ENCODE measurements at places on chromosomes 2 and 18.

GRCh38 chr18:26867471-26867870, 2.0 kb upstream of the AQP4 start:
- no peak for DNase-seq

DNA sequence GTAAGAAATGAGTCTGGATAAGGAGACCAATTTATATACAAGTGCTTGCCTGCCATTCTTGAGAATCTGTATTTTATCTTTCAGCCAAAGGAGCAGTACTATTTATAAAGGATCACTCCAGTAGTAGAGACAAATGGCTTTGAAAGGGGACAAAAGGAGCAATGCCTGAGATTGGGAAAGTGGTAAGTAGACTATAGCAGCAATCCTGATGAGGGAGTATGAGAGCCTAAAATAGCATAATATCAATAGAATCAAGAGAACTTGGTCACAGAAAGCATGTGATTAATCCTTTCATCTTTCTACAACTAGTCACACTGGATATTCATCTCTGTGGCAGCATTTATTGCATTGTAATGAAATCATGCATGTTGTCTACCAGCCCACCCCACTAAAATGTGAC, 20.2 kb downstream of the NRXN1 start:
- no peak for DNase-seq

- no peak for DNase-seq
Observed at GRCh38 chr18:4101009-4101408, 354.1 kb downstream of the DLGAP1 start.

- DNase-seq, result no peak
Observed at GRCh38 chr2:133292259-133292658, 276.0 kb downstream of the NCKAP5 start.

DNA sequence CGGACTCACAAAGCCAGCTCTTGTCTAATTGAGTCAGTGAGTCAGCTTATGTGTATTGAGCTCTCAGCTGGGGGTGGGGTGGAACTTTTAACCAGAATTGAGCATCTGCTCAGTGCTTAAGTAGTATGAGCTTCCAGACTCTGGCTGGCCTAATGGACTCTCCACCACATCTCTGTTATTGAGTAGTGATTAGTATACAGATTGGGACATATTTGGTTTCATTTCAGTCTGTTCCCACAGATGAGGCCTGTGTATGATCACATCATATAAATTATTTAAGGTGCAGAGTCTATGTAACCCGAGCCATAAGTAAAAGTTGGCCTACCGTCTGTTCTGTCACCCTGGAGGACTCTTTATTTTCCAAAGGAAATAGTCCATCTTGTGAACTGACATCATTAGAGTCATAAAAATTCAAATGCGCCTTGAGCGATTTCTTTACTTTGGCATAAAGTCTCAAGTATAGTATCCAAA, 152.1 kb downstream of the THSD7B start:
- DNase-seq, result no peak

GRCh38 chr2:200778038-200778437, 33.7 kb upstream of the BZW1 start:
- no peak for DNase-seq

- DNase-seq, result no peak
Observed at GRCh38 chr2:23452853-23453420, 68.0 kb downstream of the KLHL29 start.

GRCh38 chr2:138323382-138324067, 178.0 kb upstream of the SPOPL start:
- no peak for DNase-seq

GRCh38 chr2:14756122-14756541, 123.6 kb downstream of the LRATD1 start:
- no peak for DNase-seq

DNA sequence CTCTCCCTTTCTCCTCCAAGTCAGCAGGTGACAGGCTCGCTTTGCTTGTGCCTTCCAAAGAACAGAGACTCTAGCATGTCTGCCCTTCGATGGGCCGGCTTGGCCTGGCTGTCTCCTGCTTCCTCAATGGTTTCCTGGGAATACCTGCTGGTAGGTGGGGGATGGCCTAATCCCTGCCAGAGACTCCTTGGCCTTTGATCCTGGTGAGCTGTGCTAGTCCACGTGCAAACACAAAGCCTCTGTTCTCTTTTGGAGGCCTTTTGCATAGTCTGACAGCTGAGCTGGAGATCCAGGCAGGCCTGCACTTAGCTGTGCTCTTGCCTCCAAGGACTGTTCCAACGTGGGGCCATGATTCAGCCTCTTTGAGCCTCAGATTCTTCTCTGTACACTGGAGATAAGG, 67.6 kb downstream of the ARL4C start:
- no peak for DNase-seq

DNA sequence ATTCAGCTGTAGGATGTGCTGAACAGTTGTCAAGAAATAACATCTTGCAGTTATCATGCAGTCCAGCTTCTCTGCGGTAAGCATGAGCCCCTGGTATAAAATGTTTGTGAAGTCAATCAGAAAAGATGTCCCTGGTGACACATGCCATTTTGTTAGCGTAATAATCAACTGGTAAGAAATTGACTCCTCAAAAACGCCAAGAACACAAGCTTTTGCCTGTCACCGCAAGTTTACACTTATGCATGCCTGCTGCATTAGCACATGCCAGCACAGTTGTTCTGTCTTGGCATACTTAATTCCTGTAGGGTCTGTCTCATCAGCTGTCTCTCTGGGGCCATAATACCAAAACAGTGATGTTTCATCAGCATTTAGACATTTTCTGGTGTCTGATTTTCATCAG, 524.8 kb upstream of the DSEL start:
- DNase-seq, result no peak

GRCh38 chr2:178241844-178242551, 47.7 kb downstream of the OSBPL6 start:
- DNase-seq, result peak; percentile 32

Measured in SHP77 (cell line).